ENCODE measurements at places on chromosomes 5 and 9.
A peak's percentile ranks its signal among the peaks of the same experiment; 100 is the strongest.

- DNase-seq: peak; percentile 88
Observed at GRCh38 chr9:133356391-133357091, at the start of the genes SURF1 and SURF2. SURF1 (minus strand) TSS chr9:133356487; CDS start chr9:133356453, 34 bp downstream. SURF2 (plus strand) TSS chr9:133356550; CDS start chr9:133356593, 43 bp downstream.

- DNase-seq: no peak
Observed at GRCh38 chr5:61399679-61400078, 67.6 kb downstream of the ZSWIM6 start.

GRCh38 chr9:126375386-126375785, 48.8 kb downstream of the MVB12B start:
- peak; percentile 90 for DNase-seq

GRCh38 chr5:122366501-122366900, 54.5 kb downstream of the SNCAIP start:
- no peak for DNase-seq

DNA sequence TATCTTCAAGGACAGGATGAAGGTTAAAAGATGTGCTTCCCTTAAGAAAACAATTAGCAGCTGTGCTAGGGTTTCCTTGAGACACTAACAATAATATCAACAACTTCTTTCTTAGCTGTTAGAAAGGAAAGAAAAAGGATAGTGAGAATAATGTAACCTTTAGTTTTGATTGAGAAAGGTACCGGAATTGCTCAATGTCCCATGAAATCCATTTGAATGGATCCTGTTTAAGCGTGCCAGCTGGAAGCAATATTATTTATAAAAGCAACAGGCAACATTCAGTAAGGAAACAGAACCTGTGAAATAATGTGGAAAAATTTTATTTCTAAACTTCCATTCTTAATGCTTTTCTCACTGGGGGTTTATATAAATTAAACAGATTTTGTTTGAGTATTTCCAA, 120.9 kb downstream of the CCDC192 start:
- no peak for DNase-seq

GRCh38 chr5:113450929-113451328, 16.1 kb upstream of the TSSK1B start:
- no peak for DNase-seq

GRCh38 chr9:8677741-8678140, 878.2 kb upstream of the DMAC1 start:
- DNase-seq: no peak

DNA sequence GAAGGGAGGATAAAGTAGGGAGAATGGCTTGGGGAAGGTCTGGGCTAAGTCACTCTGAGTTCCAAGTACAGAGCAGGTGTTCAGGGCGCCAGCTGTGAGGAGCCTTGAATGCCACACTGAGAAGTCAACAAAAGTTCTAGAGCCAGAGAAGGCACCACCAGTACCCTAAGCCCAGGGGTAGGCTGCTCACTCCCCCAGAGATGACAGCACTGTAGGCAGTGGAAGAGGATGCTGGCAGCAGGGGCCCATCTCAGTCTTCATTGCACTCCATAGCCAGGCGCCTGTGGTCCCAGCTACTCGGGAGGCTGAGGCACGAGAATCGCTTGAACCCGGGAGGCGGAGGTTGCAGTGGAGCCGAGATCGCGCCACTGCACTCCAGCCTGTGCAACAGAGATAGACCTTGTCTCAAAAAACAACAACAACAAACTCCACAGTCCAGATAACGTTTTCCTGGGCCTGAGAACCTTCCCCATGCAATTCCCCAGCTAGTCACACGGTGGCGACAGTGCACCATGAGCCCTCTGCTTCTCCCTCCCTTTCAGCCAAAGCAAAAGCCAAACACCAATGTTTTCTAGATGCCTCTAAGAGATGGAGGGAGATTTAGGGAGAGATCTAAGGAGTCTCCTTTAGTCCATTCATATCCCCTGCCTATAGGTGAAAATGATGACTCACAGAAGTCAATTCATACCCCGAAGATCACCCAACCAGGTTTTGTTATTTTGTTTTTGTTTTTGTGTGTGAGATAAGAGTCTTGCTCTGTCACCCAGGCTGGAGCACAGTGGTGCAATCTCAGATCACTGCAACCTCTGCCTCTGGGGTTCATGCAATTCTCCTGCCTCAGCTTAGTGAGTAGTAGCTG, 19.8 kb upstream of the NSD1 start:
- peak; percentile 74 for DNase-seq

GRCh38 chr5:1167361-1167727, 34.1 kb upstream of the SLC6A19 start:
- DNase-seq: no peak

DNA sequence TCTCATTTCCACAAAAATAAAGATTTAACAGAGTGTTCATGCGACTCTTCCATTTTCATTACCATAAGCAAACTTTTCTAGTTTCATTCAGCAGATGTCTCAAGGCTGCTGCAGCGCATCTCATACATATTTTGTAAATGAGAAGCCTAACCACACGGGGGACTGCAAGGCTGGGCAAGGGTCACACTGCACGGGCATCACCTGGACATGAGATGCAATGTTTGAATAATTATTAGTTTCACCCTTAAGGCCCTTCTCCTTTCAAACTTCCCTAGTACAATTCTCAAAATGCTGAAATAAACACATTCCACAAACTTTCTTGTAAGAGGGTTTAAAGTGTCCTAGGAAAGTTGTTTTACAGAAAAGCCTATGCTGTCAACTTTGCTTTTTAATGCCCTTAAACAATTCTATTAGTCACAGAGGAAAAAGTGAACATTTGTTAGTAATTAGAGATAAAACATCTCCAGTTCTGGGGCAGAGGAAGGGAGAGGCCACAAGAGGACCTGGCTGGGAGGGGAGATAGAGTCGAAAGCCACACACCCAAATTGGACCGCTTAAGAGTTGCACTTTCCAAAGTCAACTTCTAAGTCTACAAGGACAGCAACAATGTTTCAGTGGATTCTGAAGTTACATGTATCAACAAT, 1.3 kb downstream of the DENND1A start:
- peak; percentile 46 for DNase-seq

GRCh38 chr5:131392466-131393095, 128.7 kb downstream of the CDC42SE2 start:
- DNase-seq: no peak

- peak; percentile 38 for DNase-seq
Observed at GRCh38 chr9:77807281-77807683, 159.2 kb upstream of the GNA14 start.

DNA sequence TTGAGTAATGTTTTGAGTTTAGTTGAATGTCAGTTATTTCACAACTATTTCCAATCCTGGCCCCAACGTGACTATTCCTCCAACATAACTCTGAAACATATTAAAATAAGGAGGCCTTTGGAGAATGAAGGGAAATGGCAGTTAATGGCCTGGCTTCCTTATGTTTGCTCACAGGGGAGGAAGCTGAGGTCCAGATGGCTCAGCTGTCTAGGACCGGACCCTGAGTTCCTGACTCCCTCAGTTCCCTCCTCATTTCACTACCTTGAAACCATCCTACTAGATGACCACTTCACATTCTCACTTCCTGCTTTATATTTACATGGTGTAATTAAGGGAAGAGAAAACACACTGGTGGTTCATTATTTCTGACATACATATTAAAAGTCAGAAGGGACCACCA, 6.6 kb downstream of the OTULINL start:
- DNase-seq: peak; percentile 52

DNA sequence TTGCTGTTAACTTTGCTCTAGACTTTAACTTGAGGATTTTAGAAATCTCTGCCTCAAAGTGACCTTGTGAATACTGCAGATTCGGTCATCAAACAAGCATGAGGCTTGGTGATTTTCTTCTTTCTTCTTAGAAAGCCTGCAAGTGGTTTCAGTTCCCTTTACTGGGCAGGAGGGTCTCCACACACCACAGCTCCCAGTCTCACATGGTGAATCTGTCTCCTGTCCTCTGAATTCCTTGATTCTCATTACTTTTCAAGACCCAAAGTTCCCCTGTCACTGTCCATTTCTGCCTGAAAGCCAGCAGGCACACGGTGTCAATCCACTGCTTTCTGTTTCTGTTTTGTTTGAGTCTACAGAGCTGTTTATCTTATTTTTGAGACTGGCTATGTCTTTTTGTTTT, 14.1 kb downstream of the HSPB3 start:
- peak; percentile 18 for DNase-seq

- no peak for DNase-seq
Observed at GRCh38 chr5:23268136-23268535, 239.3 kb upstream of the PRDM9 start.

GRCh38 chr5:6273090-6273735, 105.1 kb downstream of the MED10 start:
- DNase-seq: no peak

- no peak for DNase-seq
Observed at GRCh38 chr9:99907208-99907532, 716 bp downstream of the STX17 start.

GRCh38 chr5:112711436-112711835, 26.2 kb upstream of the APC start:
- DNase-seq: no peak

GRCh38 chr5:26690511-26690910, 347.9 kb downstream of the CDH9 start:
- no peak for DNase-seq

- no peak for DNase-seq
Observed at GRCh38 chr5:44664711-44665100, 144.0 kb upstream of the MRPS30 start.

- no peak for DNase-seq
Observed at GRCh38 chr5:80810425-80810824, 149.7 kb upstream of the RASGRF2 start.

DNA sequence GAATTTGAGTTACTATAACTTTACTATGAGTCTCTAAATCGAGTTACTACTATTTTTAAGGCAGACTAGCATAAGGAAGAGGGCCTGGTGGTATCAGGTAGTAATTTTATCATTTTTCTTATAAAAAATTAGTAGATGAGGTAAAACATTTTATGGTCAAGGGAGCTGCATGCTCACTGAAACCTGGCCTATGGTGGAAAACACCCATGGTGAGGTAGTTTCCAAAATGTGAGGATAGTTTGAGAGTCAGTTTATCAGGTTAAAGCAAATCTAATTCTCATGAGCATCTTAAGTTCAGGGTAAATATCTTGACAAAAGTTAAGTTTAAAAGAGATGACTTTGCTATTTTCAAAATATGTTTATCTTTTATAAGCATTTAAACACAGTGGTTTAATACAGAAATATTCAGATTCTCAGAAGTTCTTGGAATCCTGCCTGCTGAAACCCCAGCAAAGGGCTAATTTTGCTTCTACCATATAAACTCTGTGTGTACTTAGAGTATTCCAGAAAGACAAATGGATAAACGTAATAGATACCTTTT, 10.0 kb downstream of the DDX4 start:
- DNase-seq: no peak

DNA sequence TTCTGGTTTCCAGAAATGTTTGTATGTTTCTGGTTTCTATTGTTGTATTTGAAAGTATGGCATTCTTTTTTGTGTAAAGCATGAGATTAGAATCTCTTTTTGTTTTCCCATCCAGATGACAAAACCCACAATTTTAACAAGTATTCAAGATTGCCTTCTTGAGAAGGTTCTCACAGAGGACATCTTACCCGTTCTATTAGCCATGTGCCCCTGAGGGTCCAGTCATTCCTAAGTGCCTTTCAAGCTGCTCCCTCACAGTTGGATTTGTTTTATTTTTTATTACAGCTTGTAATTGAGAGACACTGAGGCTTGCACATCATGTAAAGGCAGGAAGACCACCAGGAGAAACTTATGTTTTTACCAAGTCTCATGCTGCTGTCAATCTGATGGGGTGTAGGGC, 19.3 kb upstream of the LOX start:
- DNase-seq: no peak

DNA sequence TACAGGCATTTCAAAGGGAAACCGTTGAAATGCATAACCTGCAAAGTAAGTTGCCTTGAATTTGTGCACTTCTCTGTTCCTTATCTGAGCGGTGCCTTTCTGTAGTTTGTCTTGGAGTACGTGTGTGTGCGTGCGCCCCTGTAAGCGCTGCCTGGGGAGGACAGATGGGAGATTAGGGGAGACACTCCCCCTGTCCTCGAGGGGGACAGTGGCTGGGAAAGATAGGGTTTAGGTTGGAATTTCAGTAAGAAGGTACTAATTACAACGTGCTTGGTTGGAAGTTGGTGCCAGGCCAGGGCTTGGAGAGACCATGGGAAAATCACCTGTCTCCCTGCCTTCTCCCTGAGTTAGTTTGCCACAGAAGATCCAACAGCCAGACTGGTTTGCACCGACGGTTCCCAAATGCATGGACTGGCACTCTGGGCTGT, 73.2 kb downstream of the PIK3R1 start:
- no peak for DNase-seq

DNA sequence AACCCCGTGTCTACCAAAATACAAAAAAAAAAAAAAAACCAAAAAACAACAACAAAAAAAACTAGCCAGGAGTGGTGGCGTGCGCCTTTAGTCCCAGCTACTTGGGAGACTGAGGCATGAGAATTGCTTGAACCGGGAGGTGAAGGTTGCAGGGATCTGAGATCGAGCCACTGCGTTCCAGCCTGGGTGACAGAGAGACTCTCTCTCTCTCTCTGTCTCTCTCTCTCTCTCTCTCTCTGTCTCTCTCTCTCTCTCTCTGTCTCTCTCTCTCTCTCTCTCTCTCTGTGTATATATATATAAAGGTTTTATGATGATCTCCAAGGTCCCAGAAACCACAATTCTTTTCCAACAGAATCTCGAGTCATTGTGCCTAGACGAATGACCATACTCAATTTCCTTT, 18.8 kb upstream of the ANKRD33B start:
- DNase-seq: no peak

GRCh38 chr9:136451221-136451877, 11.7 kb upstream of the INPP5E start:
- DNase-seq: no peak

DNA sequence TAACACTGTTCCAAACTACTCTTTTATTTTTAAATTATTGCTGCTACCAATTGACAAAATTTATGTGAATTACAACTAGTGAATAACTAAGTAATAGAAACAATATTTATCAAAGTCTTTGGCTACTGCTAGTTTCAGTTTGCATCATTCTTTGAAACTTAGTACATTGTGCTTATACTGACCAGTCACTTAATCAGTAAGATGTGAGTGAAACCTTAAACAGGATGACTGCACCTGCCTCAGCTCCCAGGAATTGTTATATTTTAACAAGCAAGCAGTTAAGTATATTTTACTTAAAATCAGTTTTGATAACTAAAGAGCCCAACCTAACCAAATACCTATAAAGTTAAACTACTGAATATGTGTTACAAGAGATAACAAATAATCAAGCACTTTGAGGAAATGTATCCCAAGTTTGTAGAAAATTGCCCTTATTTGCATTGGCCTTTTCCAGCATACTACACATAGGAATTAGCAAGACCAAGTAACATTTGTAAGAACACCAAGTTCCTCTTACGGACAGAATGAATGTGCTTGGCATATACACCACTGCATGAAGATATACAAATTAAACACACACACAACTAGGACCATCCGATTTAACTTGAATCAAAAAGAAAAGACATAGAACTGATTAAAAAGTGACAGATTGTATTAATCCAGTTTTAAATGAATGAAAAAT, 545.5 kb upstream of the DAB2 start:
- DNase-seq: no peak

GRCh38 chr5:522116-522515, 2.1 kb downstream of the SLC9A3 start:
- DNase-seq: no peak
